ENCODE measurements at places on chromosomes 4 and X.

GRCh38 chr4:151857368-151857767 lies 96.6 kb upstream of the GATB start:
- no peak for DNase-seq

DNA sequence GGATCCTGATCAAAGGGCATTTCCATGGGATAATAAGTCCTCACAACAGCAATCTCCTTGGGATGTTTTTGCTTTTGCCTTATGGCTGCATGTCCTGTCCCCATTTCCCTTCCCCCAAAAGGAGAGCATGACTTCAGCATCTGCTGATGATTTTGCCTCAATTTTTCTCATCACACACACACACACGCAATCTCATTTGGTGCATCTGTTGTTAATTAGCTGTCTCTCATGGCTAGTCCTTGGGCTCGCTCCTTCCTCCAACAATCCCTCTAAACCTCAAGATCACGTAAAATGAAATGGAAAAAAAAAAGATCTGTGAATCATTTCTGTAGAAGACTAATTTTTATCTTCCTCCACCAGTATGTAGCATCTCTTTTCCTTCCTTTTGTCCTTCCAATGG lies 153.6 kb downstream of the RBMX2 start:
- no peak for DNase-seq

DNA sequence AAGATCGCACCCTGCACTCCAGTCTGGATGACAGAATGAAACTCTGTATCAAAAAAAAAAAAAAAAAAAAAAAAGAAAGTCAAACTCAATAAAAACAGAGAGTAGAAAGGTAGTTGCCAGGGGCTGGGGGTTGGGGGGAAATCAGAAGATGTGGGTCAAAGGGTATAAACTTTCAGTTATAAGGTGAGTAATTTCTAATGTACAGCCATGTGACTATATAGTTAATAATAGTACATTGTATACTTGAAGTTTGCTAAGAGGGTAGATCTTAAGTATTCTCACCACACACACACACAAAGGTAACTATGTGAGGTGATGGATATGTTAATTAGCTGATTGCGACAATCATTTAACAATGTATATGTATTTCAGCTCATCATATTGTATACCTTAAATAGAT lies 11.5 kb downstream of the HERC6 start:
- DNase-seq: no peak

DNA sequence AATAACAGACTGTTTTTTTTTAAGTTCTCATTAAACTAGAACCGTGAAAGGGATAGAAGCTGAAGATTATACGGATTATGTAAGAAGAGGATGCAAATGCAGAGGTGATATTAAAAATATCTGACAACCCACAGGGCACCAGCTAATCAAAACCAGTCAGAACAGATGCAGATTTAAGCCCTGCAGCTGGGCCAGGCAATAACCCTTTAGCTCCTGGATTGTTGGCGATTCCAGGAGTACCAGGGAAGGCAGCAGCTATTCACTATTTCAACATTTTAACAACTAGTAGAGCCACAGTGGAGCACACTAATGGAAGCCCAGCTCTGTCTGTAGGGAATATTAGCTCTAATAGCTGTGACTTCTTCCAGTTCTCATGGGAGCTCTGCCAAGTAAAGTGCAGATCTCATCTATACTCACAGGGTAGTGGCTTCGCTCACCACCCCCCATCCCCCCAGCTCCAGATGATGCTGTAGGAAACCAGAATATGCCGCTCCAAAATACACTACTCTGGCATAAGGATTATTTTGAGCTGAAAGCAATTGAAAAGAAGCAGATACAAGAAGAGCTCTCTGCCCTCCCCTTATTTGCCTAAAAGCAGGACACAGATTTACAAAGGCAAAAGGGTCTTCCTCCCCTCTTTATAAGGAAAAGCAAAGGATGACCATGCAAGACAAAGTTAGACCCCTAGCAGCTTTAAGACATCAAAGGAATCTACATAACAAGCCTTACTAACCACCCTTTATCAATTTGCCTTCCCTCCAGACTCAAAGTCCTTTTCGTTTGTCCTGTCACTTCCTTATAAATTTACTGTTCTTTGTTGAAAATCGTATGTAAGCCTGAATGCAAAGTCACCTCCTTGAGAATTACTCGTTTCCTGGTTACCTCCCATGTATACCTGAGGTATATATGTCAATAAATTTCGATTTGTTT lies 13.7 kb downstream of the SCD5 start:
- no peak for DNase-seq

DNA sequence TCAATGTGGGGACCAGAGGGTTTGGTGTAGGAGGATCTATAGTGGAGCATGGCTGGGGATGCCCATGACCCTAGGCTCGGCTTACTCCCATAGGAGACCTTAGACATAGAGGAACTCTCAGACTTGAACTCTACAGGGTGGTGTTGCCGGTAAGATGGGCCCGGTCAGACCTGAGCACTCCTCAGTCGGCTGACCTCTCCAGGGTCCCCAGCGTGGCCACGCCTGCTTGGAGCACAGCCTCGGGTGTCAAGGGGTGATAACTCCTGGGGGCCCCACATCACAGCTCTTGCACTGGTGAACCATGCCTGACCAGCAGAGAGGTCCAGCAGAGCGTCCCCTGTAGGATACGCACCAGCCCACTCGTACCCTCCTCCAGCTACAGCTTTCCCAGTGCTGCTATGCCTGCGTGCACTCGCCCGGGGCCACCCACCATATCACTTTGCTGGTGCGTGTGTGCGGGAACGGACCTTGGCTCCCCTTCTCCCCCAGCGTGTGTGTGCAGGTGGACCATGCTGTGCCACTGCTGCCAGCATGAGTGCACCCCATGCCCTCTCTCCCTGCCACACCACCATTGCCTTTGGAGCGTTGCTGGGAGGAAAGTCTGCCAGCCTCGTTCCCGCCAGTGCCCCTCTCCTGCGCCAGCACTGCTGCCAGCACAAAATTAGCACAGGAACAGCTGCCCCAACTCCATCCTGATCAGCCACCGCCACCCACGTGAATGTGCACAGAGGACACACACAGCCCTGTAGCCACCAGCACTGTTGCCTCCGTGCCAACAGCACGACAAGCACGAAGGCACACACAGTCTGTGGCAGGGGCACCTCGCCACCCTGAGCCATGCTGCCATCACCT lies 806.6 kb downstream of the GLUD2 start:
- no peak for DNase-seq

DNA sequence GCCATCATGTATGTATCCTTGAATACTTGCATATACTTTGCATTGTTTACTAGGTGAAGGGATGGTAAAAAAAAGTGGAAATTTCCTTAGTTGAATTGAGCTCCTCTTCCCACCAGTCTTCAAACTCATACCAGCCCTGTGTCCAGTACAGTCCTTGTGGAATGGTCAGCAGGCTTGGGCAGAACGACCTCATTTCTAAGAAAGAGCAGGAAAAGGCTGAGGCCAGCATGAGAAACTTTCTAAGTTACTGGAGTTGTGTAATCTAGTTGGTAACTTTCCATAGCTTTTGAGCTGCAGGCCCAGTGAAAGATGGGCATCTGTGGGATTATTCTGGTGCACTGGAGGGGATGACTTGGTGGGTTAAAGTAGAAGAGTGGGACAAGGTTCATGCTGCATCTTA lies 87.6 kb downstream of the DCUN1D4 start:
- DNase-seq: no peak

- DNase-seq: no peak
Measured at GRCh38 chr4:155768370-155768769, 9.5 kb downstream of the GUCY1B1 start.

- no peak for DNase-seq
Measured at GRCh38 chr4:126182786-126183185, 868.0 kb downstream of the FAT4 start.

GRCh38 chr4:38664706-38665401 lies 855 bp downstream of the KLF3 start:
- peak; percentile 72 for DNase-seq

DNA sequence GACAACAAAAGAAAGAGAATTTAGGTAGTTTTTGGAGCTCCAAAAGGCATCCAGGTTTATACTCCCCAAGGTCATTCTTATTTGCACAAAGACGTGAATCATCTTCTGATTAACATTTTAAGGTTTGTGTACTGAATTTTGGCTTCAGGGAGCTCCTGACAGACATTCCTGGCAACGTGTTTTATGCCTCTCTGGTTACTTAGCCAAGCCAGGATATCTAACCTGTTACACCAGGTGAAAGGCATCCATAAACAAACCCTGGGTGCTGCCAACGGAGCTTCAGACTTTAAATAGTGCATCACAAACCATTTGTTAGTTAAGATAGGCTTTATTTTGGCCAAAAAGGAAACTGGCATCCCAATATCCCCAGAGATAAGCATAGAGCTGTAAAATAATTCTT lies 997.3 kb downstream of the ARAP2 start:
- DNase-seq: no peak

GRCh38 chrX:52577464-52578173 lies 60.8 kb upstream of the XAGE1B start:
- DNase-seq: no peak

DNA sequence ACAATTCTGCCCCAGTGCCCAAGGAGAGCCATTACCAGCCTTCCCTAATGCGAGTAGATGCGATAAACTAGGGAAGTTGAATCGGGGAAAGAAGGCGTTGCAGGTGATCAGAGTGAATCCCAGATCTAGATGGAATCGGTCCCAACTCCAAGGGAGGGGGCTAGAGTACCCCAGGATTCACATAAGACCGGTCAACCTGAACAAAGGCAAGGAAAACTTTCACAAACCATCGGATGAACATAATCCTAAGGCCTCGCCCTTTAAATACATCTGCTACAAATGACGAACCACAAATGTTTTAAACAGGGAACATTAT lies 11.2 kb upstream of the ZCCHC13 start:
- no peak for DNase-seq

DNA sequence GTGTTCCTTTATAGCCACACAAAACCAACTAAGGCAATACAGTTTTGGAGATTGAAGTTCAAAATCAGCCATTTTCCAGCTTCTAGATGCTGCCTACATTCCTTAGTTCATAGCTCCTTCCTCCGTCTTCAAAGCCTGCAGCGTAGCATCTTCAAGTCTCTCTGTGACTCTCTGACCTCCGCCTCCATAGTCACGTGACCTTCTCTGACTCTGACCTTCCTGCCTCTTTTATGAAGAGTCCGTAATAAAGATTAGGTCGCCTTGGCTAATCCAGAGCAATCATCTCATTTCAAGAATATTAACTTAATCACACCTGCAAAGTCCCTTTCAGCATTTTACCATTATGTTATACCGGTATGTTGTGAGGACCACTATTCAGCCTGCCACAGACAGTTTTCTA lies 60.4 kb downstream of the ZCCHC12 start:
- no peak for DNase-seq

GRCh38 chrX:1222531-1223241 lies 10.2 kb upstream of the CRLF2 start:
- DNase-seq: no peak

GRCh38 chr4:59518005-59518823 lies 1681.9 kb upstream of the ADGRL3 start:
- no peak for DNase-seq

DNA sequence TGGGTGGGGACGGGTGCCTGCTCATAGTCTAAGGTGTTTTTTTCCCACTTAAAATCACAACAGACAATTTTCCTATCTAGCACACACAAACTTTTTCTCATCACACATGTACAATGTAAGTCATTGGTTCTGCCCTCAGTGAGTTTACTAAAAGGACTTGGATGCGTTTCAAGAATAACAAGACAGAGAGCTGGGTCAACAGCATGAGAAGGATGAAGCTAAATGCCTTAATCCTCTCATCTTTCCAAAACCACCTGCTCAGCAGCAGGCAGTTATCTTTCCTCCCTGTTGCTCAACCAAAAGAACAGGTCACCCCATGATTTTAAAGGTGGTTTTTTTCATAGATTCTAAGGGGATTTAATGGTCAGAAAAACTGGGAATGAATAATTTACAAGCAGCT lies 40.1 kb downstream of the OFD1 start:
- DNase-seq: no peak

DNA sequence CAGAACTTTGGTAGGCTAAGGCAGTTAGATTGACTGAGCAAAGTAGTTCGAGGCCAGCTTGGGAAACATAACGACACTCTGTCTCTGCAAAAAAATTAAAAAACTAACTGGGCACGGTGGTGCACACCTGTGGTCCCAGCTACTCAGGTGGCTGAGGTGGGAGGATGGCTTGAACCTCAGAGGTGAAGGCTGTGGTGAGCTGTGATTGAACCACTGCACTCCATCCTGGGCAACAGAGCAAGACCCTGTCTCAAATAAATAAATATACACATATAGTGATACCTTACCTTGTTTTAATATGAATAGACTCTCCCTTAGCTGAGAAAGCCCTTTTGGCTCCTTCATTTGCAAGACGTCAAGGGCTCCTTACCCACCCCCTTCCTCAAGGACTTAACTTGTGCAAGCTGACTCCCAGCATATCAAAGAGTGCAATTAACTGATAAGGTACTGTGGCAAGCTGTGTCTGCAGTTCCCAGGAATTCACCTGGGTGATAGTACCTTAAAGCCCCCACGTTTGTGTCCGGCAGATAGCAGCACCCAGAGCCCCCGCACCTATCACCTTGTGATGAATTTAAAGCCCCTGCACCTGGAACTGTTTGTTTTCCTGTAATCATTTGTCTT lies 655.6 kb upstream of the GALNTL6 start:
- DNase-seq: no peak

GRCh38 chr4:35556387-35556786 lies 687.9 kb downstream of the ARAP2 start:
- no peak for DNase-seq

- DNase-seq: no peak
Measured at GRCh38 chrX:153706799-153707198, 17.4 kb downstream of the BCAP31 start.

DNA sequence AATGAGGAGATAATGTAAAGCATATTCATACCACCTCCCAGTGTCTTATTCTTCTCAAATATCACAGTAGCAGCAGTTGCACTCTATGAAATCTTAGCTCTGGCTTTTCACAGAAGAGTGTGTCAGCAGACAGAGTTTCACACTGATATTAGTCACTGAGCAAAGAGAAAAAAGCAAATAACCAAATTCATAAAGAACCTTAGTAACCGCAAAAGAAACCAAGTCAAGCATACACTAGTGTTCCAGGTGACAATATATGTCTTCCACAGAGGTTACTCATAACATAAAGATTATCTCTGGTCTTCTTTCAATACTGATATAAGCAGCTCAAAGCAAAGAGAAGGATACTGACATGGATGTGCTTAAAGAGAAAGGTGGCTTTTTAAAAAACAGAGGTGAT lies 181.7 kb upstream of the EDNRA start:
- no peak for DNase-seq

- DNase-seq: no peak
Measured at GRCh38 chr4:73379946-73380345, 24.1 kb upstream of the ALB start.

DNA sequence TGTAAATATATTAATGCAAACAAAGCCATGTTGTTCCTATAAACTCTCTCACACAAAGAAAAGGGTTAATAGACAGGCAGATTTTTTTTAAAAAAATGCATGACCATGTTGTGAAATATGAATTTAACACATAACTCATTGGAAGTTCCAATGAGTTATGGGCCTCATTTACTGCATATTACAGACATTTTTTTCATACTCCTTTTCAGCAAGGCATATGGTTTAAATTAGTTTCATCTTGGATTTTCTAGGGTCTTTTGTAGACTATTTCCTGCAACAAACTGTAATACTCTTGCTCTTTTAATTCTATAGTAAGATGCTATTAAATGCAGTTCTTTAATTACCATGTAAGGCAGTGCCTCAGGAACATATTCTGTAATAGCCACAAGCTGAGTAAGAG lies 323.1 kb downstream of the GBA3 start:
- no peak for DNase-seq
